D721Med (cell line): ENCODE measurements at places on chromosomes 1 and 21.

- DNase-seq = no peak
Measured at GRCh38 chr1:35893051-35893879, 10.3 kb downstream of the AGO1 start.

DNA sequence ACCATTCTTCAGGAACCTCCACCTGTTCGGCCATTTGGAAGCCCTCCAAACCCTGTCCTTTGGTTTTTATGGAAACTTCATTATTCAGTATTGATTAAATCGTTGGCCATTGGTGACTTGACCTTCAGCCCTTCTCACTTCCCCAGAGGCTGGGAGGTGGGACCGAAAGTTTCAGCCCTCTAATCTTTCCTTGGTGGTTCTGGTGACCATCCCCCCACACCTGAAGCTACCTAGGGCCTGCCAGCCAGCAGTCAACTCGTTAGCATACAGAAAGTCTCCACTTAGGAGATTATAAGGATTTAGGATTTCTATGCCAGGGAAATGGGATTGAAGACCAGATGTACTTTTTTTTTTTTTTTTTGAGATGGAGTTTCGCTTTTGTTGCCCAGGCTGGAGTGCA is 6.7 kb downstream of the DHX9 start:
- DNase-seq = no peak

- no peak for DNase-seq
Measured at GRCh38 chr1:168933141-168933805, 173.2 kb upstream of the ATP1B1 start.

GRCh38 chr21:27581168-27581567 is 614.3 kb upstream of the ADAMTS5 start:
- no peak for DNase-seq

DNA sequence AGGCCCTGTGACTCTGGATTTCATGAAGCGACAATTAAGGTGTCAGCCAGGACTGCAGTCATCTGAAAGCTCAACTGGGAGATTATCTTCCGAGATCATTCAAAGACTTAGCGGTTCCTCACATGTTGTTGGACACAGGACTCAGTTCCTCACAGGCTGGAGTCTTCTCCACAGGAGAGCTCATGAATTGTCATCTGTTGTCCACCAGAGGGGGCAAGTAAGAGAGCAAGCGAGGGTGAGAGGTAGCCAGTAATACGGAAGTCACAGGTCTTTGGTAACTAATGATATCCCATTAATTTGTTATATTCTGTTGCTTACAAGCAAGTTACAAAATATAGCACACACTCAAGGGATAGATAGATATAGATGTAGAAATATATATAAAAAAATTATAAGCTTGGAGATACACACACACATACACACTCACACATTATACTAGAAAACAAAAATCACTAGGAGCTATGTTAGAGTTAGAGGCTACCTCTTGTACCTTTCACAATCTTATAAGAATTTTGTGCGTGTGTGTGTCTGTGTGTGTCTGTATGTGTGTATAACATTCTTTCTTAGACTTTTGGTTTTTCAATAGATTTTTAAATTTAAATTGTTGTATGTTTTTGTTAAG is 1695.3 kb downstream of the BRINP3 start:
- DNase-seq = no peak

DNA sequence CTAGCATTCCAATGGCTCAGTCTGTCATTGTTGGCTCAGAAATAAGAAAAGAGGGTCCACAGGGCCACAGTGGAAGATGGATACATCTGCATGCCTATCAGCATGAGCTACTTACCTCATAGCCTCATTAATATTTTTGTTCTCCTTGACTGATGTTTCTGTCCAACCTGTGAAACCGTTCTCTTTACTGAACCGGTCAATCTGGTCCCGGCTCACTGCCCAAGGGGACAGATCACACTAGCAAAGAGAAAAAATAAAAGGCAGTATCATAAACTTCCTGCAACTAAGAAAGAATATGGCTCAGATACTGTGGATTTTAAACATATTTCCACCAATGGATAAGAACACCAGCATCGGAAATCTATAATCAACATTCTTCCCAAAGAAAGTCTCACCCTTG is 4.7 kb downstream of the RAB29 start:
- DNase-seq = no peak

DNA sequence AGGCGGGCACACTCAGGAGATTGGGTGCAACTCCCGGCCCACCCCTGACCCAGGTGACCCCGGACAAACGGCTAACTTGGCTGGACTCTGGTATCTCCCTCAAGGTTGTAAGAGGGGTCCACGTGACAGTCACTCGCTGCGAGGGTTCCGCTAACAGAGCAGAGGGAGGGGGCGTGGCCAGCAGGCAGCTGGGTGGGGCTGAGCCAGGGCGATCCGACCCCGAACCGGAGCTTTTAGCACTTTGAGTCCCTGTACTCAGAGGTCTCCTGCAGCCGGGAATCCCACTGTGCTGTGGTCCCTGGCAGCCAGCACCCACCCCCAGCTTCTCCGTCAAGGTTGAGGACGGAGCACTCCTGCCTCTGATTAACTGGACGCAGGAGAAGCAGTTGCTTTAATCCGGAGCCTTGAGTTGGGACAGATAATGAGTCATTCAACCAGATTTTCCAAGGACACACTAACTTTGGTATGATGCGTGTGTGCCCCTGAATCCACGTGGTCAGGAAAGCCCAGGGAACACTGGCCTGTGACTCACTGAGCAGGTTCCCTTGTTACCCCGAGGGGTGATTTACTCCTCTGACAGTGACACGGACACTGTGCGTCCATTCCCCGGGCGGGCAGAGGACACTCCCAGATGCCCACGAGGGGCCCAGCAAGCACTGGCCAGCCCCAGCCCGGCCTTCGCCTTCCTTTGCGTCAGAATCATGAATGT is 16.8 kb downstream of the TRPM2 start:
- DNase-seq = peak; percentile 67

GRCh38 chr1:109395602-109396512 is 1.9 kb downstream of the SORT1 start:
- DNase-seq = no peak

DNA sequence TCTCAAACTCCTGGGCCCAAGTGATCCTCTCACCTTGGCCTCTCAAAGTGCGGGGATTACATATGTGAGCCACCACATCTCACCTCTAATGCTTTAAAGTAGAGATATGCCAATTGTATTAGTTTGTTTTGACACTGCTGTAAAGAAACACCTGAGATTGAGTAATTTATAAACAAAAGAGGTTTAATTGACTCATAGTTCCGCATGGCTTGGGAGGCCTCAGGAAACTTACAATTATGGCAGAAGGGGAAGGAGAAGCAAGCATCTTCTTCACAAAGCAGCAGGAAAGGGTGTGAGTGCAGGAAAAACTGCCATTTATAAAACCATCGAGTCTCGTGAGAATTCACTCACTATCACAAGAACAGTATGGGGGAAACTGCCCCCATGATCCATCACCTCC is 3.5 kb upstream of the MYCL start:
- no peak for DNase-seq

GRCh38 chr1:186654741-186655140 is 25.5 kb downstream of the PTGS2 start:
- no peak for DNase-seq

DNA sequence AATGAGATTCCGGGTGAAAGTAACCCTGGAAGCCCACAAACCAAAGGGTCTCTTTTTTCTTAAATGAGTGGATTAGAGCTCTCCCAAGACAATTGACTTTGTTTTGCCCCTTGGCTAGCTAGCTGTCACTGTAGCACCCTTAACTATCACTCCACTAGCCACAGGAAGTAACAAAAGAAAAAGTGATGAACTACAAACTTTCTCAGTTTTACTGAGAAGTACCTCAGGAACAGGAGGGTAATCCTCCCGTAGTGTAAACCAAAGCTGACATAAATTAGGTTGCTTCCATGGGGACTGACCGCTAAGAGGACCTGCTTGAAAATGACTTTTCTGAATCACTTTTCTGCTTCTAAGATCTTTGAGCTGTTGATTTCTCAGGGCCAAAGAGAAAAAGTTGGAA is 240.1 kb downstream of the BARHL2 start:
- no peak for DNase-seq

GRCh38 chr21:37899146-37899545 is 17.1 kb downstream of the KCNJ6 start:
- DNase-seq = no peak

- no peak for DNase-seq
Measured at GRCh38 chr1:11550664-11551283, 71.8 kb downstream of the DISP3 start.

DNA sequence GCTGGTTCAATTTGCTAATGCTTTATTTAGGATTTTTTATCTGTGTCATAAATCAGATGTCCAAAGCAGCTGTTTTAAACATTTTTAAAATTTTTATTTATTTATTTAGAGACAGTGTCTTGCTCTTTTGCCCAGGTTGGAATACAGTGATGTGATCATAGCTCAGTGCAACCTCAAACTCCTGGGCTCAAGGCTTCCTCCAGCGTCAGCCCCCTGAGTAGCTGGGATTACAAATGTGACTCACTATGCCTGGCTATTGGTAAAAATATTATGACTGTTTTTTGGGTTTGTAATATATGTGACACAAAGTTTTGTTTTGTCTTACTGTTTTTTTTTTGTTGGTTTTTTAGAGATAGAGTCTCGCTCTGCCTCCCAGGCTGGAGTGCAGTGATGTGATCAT is 11.8 kb downstream of the ZBED6 start:
- no peak for DNase-seq

- DNase-seq = no peak
Measured at GRCh38 chr1:89735479-89735878, 85.4 kb upstream of the LRRC8D start.

- no peak for DNase-seq
Measured at GRCh38 chr1:109823543-109824348, 60.0 kb upstream of the EPS8L3 start.

- DNase-seq = no peak
Measured at GRCh38 chr1:85078903-85079302, 30.6 kb upstream of the MCOLN3 start.

DNA sequence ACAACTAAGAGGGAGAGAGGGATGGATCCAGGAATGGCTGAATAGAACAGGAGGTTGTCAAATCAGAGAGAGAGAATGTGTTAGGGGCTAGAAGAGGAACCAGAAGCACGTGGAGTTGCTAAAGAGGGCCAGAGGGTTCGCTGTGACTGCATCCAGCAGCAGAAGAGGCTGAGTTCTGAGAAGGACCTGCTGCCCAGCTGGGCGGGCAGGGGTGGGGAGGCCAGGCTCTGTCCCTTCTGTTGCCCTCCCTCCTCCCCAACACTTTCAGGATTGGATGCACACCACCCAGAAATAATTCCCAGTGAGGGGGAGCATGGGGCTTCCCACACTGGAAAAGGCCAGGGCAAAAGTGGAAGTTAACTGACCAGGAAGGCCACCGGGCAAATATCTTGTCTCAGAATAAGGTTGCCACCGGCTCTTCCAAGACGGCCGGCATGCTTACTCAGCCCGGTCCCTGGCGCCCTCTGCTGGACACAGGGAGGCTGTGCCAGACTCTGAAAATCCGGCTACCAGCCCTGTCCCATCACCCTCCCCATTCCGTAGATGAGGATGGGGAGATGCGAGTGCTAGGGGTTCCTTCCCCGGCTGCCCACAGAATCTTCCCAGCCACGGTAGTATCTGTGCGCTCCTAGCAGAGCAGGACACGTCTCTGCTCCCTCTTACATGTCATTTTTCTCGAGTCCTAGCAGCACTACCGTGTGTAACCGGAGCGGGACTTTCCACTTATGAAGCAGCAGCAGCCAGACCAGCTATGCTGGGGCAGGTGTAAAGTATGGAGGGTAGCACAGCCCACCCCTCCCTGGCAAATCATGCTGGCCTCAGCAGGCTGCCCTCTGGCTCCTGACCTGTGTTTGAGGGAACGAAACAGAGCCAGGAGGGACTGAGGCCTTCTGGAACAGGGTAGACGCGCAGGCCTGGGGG is 46.8 kb upstream of the A3GALT2 start:
- peak; percentile 88 for DNase-seq

DNA sequence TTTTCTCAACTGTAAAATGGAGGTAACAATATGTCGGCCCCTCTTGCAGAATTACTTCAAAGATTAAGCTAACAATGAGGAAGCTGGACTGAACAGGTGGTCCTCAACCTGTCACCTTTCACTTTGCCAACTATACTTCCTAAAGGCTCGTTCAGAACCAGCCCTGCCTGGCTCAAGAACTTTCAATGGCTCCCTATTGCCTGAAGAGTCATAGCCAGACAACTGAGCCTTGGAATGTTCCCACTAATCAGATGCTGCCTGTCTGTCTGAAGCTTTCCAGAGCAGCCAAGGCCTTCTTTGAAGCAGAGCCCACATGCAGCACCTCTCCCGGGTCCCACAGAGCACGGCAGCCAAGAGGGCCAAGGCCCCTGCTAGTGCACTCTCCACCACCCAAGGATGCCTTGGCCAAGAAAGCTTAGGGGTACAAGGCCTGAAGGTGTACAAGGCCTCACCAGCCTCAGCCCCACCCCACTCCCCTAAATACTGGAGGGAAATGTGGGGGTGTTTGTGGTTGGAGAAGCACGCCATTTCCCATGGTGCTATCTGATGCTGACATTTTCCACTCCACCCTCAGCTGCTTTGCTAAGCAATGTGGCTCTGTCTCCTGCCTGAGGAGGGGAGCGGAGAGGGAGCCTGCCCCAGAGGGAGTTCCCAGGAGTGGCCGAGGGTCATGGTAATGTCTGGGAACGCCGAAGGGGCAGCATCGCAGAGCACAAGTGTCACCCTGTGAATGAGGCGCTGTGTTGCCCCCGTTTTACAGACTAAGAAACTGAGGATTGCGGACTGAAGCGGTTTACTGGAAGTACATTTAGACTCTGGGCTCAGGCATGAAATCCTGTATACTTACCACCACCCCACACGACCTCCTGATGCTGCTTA is 8.2 kb upstream of the LAPTM5 start:
- no peak for DNase-seq

GRCh38 chr1:169681140-169681539 is 30.3 kb downstream of the SELL start:
- no peak for DNase-seq

GRCh38 chr1:234553240-234554188 is 56.5 kb downstream of the IRF2BP2 start:
- no peak for DNase-seq

DNA sequence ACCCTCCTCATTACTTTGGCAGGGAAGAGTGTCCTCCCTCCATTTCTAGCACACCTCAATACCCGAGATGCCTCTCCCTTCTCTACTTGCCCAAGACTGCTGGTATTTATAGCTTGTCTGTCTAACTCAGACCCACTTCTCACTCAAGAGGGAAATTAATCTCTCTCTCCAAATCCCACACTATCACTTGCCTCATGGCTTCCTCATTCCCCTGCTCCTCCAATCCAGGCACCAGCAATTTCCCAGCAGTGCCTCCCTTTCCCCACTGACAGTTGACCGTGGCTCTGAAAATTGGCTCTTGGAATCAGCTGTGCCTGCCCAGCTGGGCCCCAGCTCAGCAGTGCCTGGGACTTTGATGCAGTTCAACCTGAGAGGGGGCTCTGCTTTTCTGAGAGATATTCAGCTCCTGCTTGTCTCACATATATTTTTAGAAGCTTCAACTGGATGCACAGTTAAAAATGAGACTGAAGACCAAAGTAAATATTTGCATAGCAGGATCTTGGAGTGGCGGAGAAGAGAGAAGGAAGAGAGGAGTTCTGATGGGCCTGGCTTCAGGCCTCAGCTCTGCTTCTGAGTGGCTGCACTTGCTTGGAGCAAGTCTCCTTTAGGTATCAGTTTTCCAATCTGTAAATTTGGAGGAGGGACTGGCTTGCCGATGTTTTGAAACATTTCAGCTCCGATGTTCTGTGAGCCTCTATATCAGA is 81.1 kb upstream of the SPATA6 start:
- DNase-seq = no peak

- DNase-seq = no peak
Measured at GRCh38 chr1:244456586-244456985, 4.5 kb upstream of the CATSPERE start.
